ENCODE measurements at places on chromosomes 1 and 21. TPM values are rescaled to one million over a fixed set of nuclear protein-coding genes. Genes with fewer than 3 reads are reported as not detected.

Gene PPCS
- total RNA-seq: 8.7 TPM

Gene CHI3L1
- 0.24 TPM for total RNA-seq

GRCh38 chr1:94463765-94464330, 45.7 kb downstream of the ABCD3 start:
- peak; percentile 40 for DNase-seq

DNA sequence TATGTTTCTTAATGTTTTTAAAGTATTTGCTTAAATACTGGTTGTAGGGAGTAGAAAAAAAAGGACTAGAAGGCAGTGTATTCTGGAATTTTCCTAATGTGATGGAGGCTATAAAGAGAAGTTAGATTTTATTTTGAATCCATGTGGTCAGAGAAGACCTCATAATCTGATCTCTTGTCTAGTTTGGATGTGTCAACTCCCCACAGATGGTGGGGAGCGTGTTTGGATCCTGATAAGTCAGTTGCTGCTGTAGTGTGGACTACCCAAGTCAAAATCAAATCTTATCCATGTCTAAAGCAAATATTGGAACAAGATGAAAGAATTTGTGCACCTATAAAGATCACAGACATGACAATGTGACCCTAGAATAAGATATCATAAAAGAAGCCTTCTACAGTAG, 918.0 kb downstream of the LTN1 start:
- DNase-seq: no peak

GRCh38 chr1:234478481-234479309, at the start of gene TARBP1:
Gene TARBP1 (minus strand): TSS chr1:234479179. CDS start chr1:234479103, 76 bp downstream.
- peak; percentile 53 for DNase-seq

DNA sequence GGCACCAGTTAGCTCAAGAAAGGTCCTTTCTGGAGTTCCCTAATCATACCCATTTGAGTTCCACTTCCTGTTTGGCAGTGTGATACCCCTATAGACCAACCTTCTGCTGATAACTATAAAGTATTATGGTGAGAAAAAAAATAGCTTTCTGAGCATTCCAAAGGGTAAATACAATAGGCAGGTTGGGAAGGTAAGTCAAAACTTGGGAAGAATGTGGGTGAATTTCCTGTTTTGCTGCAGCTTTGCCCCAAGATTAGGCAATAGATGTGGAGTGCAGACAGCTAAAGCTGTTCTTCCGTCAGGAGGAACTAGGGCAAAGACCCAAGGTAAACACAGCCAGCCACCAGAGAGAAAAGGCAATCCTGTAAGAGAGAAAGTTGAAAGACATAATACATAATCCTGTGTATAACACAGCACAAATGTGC, 49.9 kb upstream of the GUCA2A start:
- peak; percentile 26 for DNase-seq

DNA sequence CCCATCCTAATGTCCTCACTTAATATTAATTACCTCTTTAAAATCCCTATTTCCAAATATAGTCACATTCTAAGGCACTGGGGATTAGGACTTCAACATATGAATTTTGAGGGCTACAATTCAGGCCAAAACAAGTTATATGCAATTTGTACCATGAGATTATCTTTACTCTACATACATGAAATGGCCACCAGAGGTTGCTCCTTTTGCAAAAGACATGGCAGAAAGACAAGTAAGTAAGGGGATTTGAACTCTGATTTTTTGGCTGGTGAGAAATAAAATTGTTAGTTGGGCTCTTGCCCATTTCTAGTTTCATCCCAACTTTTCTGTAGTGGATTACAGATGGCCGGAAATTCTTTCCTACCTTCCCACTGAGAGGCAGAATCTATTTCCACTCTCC, 4.8 kb upstream of the ALG6 start:
- DNase-seq: no peak
